ENCODE measurements at places on chromosomes 5 and 9.

- DNase-seq: no peak
Measured at GRCh38 chr9:20396509-20396908, 225.8 kb downstream of the MLLT3 start.

DNA sequence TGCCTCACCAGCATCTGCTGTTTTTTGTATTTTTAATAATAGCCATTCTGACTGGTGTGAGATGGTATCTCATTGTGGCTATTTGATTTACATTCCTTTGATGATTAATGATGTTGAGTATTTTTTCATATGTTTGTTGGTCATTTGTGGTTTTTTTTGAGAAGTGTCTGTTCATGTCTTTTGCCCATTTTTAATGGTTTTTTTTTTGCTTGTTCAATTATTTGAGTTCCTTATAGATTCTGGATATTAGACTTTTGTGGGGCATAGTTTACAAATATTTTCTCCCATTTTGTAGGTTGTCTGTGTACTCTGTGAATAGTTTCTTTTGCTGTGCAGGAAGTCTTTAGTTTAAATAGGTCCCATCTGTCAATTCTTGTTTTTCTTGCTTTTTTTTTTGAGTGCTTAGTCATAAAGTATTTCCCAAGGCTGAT lies 148.1 kb downstream of the NPR3 start:
- no peak for DNase-seq

DNA sequence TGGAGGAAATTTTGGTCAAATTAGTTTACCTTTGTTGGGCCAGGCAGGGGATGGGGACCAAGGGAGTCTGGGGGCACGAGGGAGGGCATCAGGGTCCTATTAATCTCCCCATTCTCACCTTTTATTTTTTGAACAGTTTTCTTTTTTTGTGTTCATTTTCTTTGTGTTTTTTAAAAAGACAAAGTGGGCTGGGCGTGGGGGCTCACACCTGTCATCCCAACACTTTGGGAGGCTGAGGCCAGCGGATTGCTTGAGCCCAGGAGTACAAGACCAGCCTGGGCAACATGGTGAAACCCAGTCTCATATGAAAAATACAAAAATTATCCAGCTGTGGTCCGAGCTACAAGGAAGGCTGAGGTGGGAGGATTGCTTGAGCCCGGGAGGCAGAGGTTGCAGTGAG lies 103.7 kb downstream of the WNK2 start:
- DNase-seq: no peak

DNA sequence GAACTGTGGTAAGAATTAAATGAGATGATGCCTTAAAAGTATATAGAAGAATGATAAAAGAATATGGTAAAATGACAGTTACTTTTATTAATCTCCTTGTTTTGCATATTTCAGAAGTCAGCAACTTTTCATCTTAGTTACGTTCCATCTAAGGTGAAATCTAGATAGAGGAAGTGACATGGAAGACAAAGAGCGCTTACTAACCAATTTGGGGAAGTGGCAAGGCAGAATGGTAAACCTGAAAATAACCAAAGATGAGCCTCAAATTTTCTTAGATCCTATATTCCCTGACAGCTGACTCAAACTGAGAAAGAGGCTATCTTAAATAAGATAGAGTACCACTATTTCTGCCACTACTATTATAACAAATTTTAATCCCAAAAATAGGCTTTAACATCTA lies 52.5 kb downstream of the FGF10 start:
- no peak for DNase-seq

Data from activated CD4-positive, alpha-beta T cell treated with anti-CD3 and anti-CD28 coated beads for 24 hours (primary cell).